NT2/D1 (cell line): ENCODE measurements at places on chromosomes 7 and 10.

GRCh38 chr10:73228247-73228646 is 18.8 kb downstream of the DNAJC9 start:
- no peak for DNase-seq

DNA sequence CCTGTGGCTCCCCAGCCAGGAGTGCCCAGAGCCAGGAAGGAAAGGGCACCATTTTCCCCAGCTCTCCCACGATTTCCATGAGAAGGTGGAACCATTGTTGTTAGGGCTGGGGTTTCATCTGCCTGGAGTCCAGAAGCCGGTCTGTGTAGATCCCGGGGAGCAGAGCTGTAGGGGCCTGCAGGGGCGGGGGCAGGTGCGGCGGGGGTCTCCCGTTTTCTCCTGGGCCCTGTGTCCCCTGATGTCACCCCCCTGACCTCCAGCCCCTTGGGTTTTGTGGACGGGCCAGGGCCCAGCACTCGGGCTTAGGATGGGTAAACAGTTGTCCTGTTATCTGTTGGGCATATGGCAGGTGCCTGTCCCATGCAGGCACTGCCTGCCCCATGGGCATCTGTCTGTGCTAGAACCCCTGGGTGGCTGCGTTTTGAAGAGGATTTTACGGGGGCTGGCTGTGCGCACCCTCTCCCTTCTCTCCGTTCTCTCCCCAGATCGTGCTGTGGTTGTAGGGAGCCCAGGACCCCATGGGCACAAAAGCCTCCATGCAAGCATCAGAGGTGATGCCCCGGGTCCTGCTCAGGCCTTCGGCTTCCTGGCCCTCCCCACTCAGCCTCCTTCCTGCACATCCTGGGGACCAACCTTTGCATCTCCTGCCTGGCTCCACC is 158.8 kb downstream of the WDR37 start:
- DNase-seq = no peak

GRCh38 chr10:67723601-67724000 is 27.6 kb upstream of the CTNNA3 start:
- no peak for DNase-seq

- DNase-seq = no peak
Measured at GRCh38 chr10:73858750-73859427, 15.5 kb downstream of the CAMK2G start.

- no peak for DNase-seq
Measured at GRCh38 chr7:102916881-102917280, 4.1 kb downstream of the LRRC17 start.

DNA sequence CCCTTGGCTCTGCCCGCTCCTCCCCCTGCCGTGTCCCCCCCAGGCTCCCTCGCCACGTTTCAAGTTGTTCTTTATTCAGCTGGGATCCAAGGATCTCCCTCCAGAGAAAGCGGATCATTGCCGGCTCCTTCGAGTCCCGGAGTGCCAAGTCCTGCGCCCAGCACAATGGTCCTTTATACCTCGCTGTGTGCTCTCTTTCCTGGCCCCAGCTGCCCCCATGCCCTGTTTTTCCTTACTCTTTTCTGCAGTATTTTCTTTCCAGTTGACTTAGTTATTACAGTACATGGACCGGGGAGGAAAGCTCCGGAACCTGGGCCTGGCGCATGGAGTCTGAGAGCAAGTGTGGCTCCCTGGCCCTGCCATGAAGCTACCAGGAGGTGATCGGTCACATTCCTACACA is 88.1 kb upstream of the KMT2C start:
- no peak for DNase-seq

- DNase-seq = no peak
Measured at GRCh38 chr10:22893781-22894180, 34.1 kb upstream of the ARMC3 start.

GRCh38 chr7:131108212-131108940 is 219.3 kb upstream of the MKLN1 start:
- DNase-seq = no peak

GRCh38 chr7:5451391-5451790 is 27.8 kb upstream of the TNRC18 start:
- no peak for DNase-seq

GRCh38 chr7:116810267-116811116 is 51.9 kb upstream of the CAPZA2 start:
- DNase-seq = no peak

GRCh38 chr7:29080803-29081202 is 65.5 kb downstream of the CPVL start:
- no peak for DNase-seq

- DNase-seq = no peak
Measured at GRCh38 chr10:119769886-119770285, 44.0 kb downstream of the INPP5F start.

DNA sequence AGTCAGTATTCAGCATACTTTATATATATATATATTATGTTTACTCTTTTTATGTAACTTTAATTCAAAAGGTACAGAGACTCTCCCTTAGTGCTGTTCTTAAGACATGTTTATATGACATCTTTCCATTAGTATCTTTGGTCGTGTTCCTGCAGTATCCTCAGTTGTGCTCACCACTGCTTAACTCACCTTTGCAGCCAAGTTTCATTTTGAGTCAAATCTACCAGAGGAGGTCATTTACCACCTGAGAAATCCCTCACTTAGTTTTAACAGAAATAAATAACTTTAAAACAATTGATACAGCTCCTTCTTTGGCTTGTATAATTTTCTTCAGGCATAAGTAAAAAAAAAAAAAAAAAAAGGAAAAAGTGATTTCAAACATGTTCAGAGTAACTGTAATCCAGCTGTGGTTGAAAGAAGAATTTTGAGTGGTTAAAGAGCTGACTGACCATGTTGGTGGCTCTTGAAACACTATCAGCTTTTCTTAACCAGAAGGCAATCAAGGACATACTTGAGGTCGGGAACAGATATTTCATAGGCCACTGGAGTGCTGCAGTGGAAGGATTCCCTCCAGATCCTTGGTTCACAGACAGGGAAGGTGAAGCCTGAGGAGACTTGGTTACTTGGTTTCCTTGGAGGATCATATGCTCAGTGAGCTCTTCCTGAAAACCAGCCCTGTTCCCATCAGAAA is 116.8 kb downstream of the AUTS2 start:
- no peak for DNase-seq

DNA sequence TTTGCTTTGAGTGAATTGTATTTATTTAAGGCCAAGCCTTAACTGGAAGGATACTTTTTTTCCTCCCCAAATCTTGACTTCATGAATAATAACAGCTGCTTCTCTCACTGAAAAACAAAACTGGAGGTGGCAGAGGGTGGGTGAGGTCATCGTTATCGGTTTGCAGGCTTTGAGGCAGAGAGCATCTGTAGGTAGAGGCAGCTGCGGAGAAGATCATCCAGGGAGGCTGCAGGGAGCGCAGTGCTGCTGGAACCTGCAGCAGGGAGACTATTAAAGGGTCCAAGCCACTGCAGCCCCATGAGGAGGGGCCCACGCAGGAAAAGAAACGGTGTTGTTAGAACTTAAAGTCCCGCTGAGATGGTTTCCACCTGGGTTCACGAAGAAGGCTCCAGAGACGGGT is 112.1 kb upstream of the SDK1 start:
- DNase-seq = no peak

DNA sequence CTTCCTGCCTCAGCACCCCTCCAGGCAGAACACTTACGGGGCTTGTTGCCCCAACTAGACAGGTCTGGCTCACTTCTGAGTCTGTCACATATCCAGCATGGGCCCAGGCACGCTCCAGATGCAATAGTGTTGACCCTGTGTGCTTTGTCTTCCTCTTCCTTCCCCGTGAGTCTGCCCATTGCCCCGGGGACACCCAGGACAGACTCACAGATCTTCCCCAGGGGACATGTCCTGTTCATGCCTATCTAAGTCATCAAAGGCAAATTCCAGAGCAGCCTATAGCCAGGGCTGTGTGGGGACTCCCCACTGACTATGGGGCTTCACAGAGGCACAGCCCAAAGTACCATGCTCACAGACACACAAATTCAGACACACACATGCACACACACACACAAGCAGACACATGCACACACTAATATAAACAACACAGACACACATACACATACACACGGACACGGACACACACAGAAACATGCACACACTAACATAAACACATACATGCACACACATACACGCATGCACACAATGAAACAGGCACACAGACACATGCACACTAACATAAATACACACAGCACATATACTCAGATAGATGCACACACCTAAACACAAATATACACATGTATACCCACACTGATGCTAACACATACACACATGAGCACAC is 175.8 kb downstream of the KCNMA1 start:
- DNase-seq = no peak

GRCh38 chr10:16965740-16966447 is 148.7 kb upstream of the RSU1 start:
- DNase-seq = peak; percentile 57

- peak; percentile 33 for DNase-seq
Measured at GRCh38 chr10:79038841-79039201, 29.9 kb upstream of the ZMIZ1 start.

DNA sequence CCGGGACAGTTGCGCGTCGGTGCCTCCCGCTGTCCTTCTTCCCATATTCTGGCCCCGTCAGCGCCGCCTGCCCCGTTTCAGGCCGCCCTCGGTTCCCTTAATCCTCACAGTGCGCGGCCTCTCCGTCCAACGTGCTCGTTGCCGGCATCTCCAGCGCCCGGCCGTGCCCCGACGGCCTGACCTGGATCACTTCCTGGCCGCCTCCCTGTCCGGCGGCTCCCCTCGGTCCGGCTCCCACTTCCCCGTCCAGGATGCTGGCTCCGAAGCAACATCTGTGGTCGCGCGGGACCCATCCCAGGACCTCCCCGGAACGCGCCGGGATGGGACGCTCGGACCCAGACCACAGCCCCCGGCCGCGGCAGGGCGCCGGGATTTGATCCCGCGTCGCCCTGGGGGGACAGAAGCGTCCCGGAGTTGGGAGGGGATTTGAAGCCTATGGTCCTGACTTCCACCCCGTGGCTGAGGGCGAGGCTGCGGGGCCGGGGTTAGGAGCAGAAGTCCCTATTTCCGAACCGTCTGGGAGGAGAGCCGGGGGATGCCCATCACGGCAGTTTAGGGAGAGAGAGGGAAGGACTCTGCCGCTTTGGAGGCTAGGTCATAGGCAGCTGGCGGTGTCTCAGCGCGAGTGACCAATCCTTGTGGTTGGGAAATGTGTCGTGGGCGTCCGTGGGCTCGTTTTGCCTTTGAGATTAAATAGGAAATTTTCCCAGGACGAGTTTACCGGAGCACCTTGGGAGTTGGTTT is 53.8 kb downstream of the KCTD7 start:
- DNase-seq = no peak

- no peak for DNase-seq
Measured at GRCh38 chr10:63132651-63133055, 475 bp upstream of the NRBF2 start.

DNA sequence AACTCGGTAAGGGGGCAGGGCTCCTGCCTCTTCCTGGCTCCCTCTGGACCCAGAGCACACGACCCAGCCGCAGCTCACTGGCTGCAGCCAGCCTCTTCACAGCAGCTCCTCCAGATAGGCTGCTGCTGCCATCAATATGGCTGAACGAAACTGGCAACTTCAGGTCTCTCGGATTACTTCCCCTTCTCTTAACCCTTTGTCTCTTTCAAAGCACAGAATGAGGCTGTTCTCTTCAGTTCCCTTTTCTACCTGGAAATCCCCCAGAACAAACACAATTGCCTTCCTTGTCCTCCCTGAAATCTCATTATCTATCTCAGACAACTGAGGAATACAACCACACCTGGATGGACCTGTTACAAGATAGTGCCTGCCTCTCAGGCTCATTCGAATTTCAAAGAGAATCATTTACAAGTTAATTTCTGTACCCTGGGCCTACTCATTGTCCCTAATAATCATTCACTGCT is 193.4 kb upstream of the MBL2 start:
- DNase-seq = no peak

GRCh38 chr10:98255146-98255877 is 12.7 kb downstream of the LOXL4 start:
- DNase-seq = no peak

DNA sequence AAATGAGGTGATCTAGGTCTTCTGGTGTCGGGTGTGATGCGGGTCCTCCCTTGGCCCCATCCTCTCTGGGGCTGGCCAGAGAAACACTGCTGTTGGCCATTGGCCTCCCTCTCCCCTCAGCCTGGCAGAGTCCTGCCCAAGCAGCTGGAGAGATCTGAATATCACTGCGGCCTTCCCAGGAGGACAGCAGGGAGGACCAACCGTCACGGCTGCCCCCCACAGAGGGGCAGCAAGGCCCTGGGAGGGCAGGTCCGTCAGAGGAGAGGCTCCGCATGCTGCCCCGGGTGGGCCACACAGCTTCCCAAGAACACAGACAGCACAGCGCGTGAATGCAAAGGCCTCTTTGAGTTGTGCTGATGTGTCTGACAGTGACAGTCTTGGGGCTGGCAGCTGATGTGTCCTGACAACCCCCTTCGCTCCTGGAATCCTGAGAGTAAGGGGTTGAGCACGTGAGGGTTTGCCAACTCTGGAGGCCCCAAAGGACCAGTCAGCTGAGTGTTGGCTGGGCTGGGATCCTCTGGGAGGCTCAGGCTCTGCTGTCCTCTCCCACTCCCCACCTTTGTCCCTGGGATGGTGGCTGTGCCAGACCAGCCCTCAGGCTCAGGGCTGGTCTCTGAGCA is 132.5 kb upstream of the UNC5B start:
- DNase-seq = no peak

DNA sequence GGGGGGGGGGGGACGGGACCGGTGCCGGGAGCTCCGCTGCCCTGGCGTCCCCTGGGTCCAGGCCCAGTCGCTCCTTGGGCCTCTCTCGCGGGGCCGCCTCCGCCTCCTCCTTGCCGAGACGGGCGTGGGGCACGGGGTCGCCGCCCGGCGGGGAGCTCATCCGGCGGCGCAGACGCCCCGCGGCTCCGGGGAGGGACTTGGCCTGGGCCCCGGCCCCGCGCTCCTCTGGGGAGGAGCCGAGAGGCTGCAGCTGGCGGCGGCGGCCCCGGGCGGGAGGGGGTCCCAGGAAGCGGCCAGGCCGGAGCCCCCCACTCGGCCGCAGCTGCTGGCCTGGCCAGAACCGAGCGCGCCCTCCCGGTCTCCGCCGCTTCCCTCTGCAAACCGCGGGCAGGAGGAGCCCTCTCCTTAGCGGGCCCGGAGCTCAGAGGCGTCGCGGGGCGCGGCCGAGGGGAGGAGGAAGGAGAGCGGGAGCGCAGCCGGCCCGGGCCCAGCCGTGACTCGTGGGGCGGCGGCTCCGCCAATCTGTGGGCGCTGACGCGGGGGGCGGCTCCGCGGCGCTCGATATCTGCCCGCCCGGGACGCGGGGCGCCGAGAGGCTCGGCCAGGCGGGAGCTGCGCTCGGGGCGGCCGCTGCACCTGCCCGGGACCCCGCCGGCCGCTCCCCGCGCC is at the start of gene FAM20C:
Gene FAM20C, plus strand, starts transcription at position 591 of the 669 bp plus-strand sequence. CDS start 629 bp downstream, outside the sequence.
- no peak for DNase-seq
